ENCODE measurements at places on chromosomes 12 and 14.

DNA sequence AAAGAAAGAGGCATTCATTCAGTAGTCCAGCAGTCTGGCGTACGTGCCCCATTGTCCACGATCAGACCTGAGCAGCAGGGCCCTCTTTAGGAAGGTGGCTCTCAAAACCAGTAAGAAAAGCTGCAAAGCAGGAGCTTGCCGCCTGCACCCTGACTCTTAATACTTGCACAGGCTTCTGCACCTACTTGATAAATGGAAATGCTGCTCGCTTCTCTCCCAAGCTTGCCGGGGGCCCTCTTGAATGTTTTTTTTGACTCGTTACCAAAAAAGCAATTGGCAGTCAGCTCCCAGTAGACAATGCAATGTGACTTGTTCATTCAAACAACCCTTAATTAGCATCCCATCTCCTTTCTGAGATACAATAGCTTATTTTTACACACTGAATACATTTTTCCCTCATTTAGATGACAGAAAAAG, 27.2 kb upstream of the PTPRB start:
- peak; percentile 9 for DNase-seq

DNA sequence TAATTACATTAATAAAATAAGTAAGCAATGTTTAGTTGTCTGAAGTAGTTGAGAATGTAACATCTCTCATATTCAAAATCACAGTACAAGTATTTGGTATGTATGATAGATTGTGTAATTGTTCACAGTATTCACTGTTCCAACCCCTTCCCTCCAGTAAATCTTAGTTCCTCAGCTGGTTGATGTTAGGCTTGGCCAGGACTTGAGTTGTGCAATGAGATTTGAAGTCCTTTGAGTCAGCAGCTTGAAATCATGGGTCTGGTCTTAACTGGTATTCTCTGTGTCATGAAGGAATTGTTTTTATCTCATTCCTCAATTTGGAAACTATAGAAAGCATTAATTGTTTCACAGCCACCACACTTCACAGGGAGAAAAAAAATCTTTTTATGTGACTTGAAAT, 477.1 kb downstream of the FSCB start:
- DNase-seq, result no peak

GRCh38 chr14:90700933-90701776, 115.1 kb downstream of the TTC7B start:
- DNase-seq, result no peak

- no peak for DNase-seq
Measured at GRCh38 chr14:93228550-93228949, 21.5 kb downstream of the UBR7 start.

Data from fibroblast of skin of scalp (primary cell).